ENCODE measurements at places on chromosomes 4 and X.

- DNase-seq: no peak
Measured at GRCh38 chr4:113122066-113122465, 72.6 kb downstream of the ANK2 start.

GRCh38 chr4:145099653-145100052, 1.5 kb downstream of the ABCE1 start:
- no peak for DNase-seq

DNA sequence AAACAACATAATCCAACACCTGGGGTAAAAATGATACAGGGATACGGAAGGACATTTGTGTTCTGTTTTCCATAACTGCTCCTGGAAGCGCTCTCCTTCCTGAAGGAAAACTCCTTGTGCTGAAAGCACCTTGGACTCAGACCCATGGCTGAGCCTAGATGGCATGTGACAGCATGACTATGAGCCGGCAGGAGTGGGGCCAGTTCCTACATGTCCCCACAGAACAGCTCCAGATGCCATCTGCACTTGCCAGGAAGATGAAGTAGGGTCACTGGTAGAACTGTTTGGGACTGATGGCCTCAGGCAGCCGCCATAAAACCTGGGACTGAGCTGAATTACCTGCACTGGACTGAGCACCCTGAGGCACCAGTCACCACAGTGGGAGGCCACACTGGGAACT, 56.0 kb upstream of the BCLAF3 start:
- no peak for DNase-seq

DNA sequence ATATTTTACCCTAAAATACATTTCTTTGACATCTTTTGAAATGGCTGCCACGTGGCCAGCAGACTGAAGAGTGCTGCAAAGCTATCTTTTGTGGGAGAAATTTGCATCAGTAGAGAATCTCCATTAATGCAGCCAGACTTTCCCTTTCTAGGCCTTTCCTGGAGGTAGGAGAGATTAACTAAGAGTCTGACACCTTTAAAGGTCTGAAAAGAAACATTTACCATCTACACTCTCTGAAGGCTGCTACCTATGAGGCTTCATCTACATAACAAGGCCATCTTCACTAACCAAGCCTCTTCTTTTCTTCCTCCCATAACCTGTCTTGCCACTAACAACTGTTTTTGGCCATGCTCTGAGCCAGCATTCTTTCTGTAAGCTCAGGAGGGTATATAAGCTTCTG, 17.8 kb upstream of the SPRY1 start:
- no peak for DNase-seq

- no peak for DNase-seq
Measured at GRCh38 chrX:66751136-66751782, 112.4 kb upstream of the EDA2R start.

- peak; percentile 93 for DNase-seq
Measured at GRCh38 chrX:106286053-106286650, 118.0 kb downstream of the PWWP3B start.

DNA sequence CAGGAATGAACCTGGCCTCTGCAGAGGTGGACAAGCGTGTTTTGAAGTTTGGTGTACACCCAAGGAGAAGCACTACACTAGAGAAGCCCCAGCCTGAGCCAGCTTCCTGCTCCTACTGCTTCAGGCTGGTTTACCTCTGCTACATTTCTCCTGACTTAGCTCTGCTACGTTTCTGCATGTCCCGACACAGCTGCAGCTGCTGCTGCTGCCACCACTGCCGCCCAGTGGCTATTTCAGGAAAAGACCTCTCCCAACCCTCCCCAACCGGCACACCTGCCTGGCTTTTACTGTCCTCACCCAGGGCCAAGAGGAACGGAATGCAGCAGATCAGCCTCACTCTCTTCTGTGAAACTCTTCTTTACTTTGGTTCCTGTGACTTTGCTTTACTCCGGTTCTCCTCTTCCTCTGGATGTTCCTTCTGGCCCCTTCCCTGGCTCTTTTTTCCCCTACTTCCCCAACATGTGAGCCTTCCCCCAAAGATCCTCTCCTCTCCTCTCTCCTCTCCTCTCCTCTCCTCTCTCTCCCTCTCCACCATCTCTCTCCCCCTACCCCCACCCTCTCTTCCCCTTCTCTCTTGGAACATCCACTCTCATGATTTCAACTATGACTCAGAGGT, 3.1 kb upstream of the P2RY4 start:
- peak; percentile 49 for DNase-seq

GRCh38 chr4:136203199-136203598, 1329.1 kb downstream of the PCDH18 start:
- no peak for DNase-seq

GRCh38 chrX:51024106-51024696, 113.7 kb downstream of the BMP15 start:
- no peak for DNase-seq

- no peak for DNase-seq
Measured at GRCh38 chr4:1472911-1473518, 66.8 kb upstream of the NKX1-1 start.

- DNase-seq: no peak
Measured at GRCh38 chr4:3637326-3638016, 105.2 kb upstream of the LRPAP1 start.

DNA sequence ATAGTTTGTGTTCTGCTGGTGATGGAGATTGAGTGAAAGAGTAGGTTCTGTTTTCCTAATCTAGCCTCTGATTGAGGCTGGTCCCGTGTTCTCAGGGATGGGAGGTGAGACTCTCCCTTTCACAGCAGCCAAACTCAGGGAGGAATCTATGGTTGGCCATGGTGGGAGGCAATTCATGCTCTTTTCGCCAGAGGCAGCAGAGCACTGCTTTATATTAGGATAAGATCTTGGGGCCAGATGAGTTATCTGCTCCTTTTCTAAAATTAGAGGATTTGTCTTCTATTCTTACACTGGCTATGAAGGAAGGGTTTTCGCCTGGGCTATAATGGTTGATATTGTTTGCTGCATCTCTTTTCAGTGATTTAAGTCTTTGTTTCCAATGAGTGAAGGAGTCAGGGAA, 63.9 kb upstream of the NLGN4X start:
- DNase-seq: no peak

- no peak for DNase-seq
Measured at GRCh38 chr4:79046016-79046592, 106.9 kb upstream of the PAQR3 start.

- DNase-seq: no peak
Measured at GRCh38 chr4:100070868-100071267, 119.4 kb downstream of the DDIT4L start.

DNA sequence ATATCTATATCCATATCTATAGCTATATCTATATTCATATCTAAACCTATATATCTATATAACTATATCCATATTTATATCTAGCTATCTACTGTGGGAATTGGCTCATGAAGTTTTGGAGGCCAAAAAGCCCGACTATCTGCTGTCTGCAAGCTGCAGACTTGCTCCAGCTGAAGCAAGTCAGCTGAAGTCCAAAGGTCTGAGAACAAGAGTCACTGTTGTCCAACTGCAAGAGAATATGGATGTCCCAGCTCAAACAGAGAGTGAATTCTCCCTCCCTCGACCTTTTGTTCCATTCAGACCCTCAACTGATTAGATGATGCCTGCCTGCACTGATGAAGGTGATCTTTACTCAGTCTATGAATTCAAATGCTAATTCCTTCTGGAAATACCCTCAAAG, 63.3 kb upstream of the VCX start:
- DNase-seq: no peak
